ENCODE measurements at places on chromosomes 2 and 18. TPM values are rescaled to one million over a fixed set of nuclear protein-coding genes. Genes with fewer than 3 reads are reported as not detected.

DNA sequence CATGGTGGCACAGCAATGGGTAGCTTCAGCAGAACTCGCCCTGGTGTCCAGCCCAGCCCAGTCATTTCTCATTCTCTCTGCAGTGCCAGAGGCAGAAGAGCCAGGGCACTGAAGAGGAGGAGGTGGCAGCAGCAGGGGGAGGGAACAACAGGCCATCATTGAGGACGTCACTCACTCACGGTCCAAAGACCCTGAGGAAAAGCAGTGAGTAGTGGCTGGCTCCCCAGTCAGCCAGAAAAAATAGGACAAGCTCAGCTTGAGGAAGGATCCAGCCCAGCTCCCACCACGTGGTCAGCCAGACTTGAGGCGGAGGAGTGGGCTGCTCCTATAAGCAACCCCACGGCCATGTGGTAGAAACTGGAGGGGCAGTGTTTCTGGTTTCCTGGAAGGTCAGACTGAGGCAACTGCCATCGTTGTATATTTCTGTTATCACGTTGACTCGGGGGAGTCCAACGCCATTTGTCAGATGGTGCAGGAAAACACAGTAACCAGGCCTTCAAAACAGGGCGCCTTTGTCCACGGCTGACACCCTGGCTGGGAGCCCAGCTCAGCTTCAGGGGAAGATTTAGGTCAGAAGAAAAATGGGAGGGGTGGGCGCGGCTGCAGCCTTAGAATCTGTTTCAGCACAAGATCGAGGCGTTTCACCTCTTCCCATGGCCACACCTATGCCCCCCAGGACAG lies 19.0 kb upstream of the TMEM247 start:
- no peak for DNase-seq
- no peak overlapping the region for H3K27ac ChIP-seq
- no peak overlapping the region for H3K4me3 ChIP-seq
- no peaks in the 10 kb centered on the region for H3K36me3 ChIP-seq
- H3K27me3 ChIP-seq: no peaks in the 10 kb centered on the region
- H3K4me1 ChIP-seq: peaks cover 25% of the 10 kb centered on the region

- no peak overlapping the region for H3K27ac ChIP-seq
- no peaks in the 10 kb centered on the region for H3K27me3 ChIP-seq
- H3K36me3 ChIP-seq: no peaks in the 10 kb centered on the region
- DNase-seq: no peak
- no peak overlapping the region for H3K4me3 ChIP-seq
These were observed 71.5 kb upstream of the DSG1 start for GRCh38 chr18:31246460-31246859.

POTEI gene
- not detected for total RNA-seq

GULP1 gene
- total RNA-seq: 37.8 TPM

CFAP221 gene
- not detected for total RNA-seq

- H3K27me3 ChIP-seq: no peaks in the 10 kb centered on the region
- DNase-seq: no peak
- no peak overlapping the region for H3K27ac ChIP-seq
- H3K4me1 ChIP-seq: peaks cover 28% of the 10 kb centered on the region
- no peaks in the 10 kb centered on the region for H3K36me3 ChIP-seq
These were observed 107.3 kb upstream of the HS6ST1 start for GRCh38 chr2:128425731-128426620.
